ENCODE measurements at places on chromosomes 3 and 15.

DNA sequence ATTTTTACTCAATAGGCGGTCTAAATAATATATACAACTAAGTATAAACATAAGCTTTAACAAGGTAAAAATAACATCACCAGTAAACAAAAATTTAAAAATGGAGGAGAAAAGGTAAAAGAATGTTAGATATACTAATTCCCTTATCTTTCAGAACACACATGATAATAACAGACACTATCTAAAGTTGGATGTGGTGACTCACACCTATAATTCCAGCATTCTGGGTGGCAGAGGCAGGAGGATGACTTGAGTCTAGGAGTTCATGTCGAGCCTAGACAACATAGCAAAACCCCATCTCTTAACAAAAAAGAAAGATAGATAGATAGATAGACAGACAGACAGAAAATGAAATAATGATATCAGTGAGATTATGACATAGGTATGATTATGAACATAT lies 85.1 kb downstream of the STAG1 start:
- H3K27ac ChIP-seq = no peak overlapping the region
- no peak overlapping the region for H3K4me3 ChIP-seq
- no peak for DNase-seq
- no peaks in the 10 kb centered on the region for H3K27me3 ChIP-seq
- no peaks in the 10 kb centered on the region for H3K4me1 ChIP-seq
- H3K36me3 ChIP-seq = peaks cover 20% of the 10 kb centered on the region

GRCh38 chr15:48176112-48176511 lies 2.0 kb downstream of the MYEF2 start:
- peaks cover 24% of the 10 kb centered on the region for H3K27me3 ChIP-seq
- DNase-seq = no peak
- peaks cover 15% of the 10 kb centered on the region for H3K36me3 ChIP-seq
- H3K4me1 ChIP-seq = peaks cover 15% of the 10 kb centered on the region
- H3K27ac ChIP-seq = no peak overlapping the region

GRCh38 chr15:36507458-36507857 lies 72.0 kb upstream of the CDIN1 start:
- H3K27ac ChIP-seq = no peak overlapping the region
- H3K4me3 ChIP-seq = no peak overlapping the region
- no peaks in the 10 kb centered on the region for H3K36me3 ChIP-seq
- H3K4me1 ChIP-seq = no peaks in the 10 kb centered on the region
- peaks cover 18% of the 10 kb centered on the region for H3K27me3 ChIP-seq

- DNase-seq = no peak
- H3K27me3 ChIP-seq = peaks cover 69% of the 10 kb centered on the region
- no peaks in the 10 kb centered on the region for H3K36me3 ChIP-seq
- H3K4me1 ChIP-seq = peaks cover 20% of the 10 kb centered on the region
Measured at GRCh38 chr15:91304210-91304609, 204.2 kb downstream of the SV2B start.

GRCh38 chr3:40996382-40996781 lies 202.9 kb upstream of the CTNNB1 start:
- H3K27me3 ChIP-seq = peaks cover 36% of the 10 kb centered on the region
- H3K4me1 ChIP-seq = no peaks in the 10 kb centered on the region
- DNase-seq = no peak
- H3K4me3 ChIP-seq = no peak overlapping the region
- no peak overlapping the region for H3K27ac ChIP-seq
- no peaks in the 10 kb centered on the region for H3K36me3 ChIP-seq

DNA sequence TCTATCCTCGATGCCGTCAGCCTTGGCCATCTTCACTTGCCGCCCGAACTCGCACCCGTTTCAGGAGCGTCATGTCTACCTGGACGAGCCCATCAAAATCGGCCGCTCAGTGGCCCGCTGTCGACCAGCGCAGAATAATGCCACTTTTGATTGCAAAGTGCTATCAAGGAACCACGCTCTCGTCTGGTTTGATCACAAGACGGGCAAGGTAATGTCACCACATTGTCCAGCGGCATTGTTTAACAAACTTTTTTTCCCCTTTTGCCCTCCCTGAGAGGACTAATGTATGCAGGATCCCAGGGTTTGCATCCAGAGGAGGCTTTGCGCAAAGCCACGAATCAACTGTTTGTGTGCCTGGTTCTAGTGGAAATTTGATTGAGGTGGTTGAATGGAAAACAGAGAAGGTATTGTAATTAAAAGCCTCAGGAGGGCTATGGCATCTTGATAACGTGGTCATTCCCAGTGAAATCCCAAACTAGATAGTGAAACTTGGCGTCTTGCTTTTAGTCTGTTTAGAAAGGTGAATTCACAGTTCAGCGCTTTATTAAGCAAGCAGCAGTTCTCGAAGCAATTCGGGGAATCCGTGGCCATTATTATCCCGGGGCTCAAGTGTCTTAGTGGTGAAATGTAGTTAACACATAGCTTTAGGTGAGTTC lies 1.7 kb downstream of the SLMAP start:
- peaks cover 3% of the 10 kb centered on the region for H3K27me3 ChIP-seq
- peak; percentile 40 for DNase-seq
- peaks cover 32% of the 10 kb centered on the region for H3K36me3 ChIP-seq
- H3K4me1 ChIP-seq = peaks cover 46% of the 10 kb centered on the region
- peak overlapping the region; percentile 94 for H3K4me3 ChIP-seq

- peaks cover 2% of the 10 kb centered on the region for H3K27me3 ChIP-seq
- no peak for DNase-seq
- no peaks in the 10 kb centered on the region for H3K36me3 ChIP-seq
- H3K4me3 ChIP-seq = no peak overlapping the region
Measured at GRCh38 chr15:32869776-32870175, 152.0 kb downstream of the GREM1 start.

DNA sequence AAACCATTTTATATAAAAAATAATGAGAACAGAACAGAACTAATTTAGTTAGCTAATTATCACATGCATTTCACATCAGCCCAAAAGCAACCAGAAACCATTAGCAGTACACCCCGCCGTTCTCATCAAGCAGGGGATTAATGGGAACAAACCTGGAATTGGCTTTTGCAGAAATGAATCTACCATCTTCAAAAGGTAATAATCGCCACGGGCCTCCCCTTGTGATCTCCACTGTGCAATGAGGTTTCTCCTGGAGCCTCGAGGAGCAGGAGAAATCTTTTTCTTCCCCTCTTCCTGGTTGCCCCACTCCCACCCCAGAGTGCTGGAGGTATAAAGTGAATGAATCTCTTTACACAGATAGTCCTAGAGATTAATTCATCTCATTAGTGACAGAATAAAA lies 1003.5 kb downstream of the AGBL1 start:
- H3K36me3 ChIP-seq = no peaks in the 10 kb centered on the region
- no peak overlapping the region for H3K27ac ChIP-seq
- no peaks in the 10 kb centered on the region for H3K4me1 ChIP-seq
- no peaks in the 10 kb centered on the region for H3K27me3 ChIP-seq
- no peak for DNase-seq

- peak overlapping the region; percentile 71 for H3K27ac ChIP-seq
- H3K27me3 ChIP-seq = no peaks in the 10 kb centered on the region
- DNase-seq = no peak
- H3K4me3 ChIP-seq = no peak overlapping the region
- peaks cover 92% of the 10 kb centered on the region for H3K4me1 ChIP-seq
- H3K36me3 ChIP-seq = peaks cover 87% of the 10 kb centered on the region
Measured at GRCh38 chr15:38530113-38530512, 34.5 kb downstream of the RASGRP1 start.

- no peak overlapping the region for H3K4me3 ChIP-seq
- no peak overlapping the region for H3K27ac ChIP-seq
- DNase-seq = no peak
- H3K4me1 ChIP-seq = no peaks in the 10 kb centered on the region
Measured at GRCh38 chr3:67048067-67048714, 50.1 kb downstream of the KBTBD8 start.

DNA sequence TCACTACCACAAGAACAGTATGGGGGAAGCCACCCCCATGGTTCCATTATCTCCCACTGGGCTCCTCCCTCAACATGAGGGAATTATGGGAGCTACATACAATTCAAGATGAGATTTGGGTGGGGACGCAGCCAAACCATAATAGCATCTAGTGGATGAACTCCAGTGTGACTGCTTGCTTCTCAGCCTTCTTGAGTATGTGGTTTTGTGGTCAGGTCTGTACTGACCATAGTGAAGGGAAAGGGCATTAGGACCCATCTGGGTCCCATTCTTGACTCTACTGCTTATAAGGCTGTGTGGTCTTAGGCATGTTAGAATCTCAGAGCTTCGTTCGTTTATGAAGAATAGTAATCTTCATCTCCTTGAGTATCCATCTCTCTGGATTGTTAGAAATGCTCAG lies 81.4 kb downstream of the CGNL1 start:
- H3K27me3 ChIP-seq = peaks cover 17% of the 10 kb centered on the region
- no peak overlapping the region for H3K4me3 ChIP-seq
- no peaks in the 10 kb centered on the region for H3K4me1 ChIP-seq
- no peaks in the 10 kb centered on the region for H3K36me3 ChIP-seq

- no peak overlapping the region for H3K4me3 ChIP-seq
- H3K27me3 ChIP-seq = peaks cover 5% of the 10 kb centered on the region
- H3K4me1 ChIP-seq = peaks cover 27% of the 10 kb centered on the region
Measured at GRCh38 chr3:112813016-112813415, 33.6 kb downstream of the CD200R1L start.

Measured in activated CD8-positive, alpha-beta memory T cell treated with anti-CD3 and anti-CD28 coated beads, Interleukin-2, amount 10 ng/mL, durations not matched to agents 7 days and 5 days (primary cell).